ENCODE measurements at places on chromosomes 4 and X. TPM values are rescaled to one million over a fixed set of nuclear protein-coding genes. Genes with fewer than 3 reads are reported as not detected.

GRCh38 chr4:123580981-123581664 is 184.5 kb downstream of the SPRY1 start:
- no peak for DNase-seq

NAP1L5 gene
- 5.9 TPM for total RNA-seq

- no peak for DNase-seq
These were observed 1.9 kb downstream of the BCORL1 start for GRCh38 chrX:129984111-129984958.

GRCh38 chrX:40418813-40419195 is 162.0 kb upstream of the ATP6AP2 start:
- DNase-seq, result no peak

DNA sequence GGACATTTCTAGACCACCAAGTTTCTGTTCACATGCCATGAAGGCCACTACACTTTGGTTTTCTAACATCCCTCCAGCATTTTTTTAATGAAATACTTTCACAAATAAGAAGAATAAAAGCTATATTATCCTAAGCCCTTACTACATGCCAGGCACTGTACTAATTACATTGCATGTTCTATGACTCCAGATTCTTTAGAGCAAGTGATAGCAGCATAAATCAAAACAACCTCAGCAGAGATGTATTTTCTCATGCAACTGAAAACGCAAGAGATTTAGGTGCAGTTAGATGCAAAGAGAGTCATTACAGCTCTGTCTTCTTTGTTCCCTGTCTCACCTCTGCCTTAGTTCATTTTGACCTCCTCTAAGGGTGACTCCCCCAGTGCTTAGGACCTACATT is 230.0 kb downstream of the LDB2 start:
- DNase-seq, result no peak

- no peak for DNase-seq
These were observed 63.5 kb downstream of the PCDH18 start for GRCh38 chr4:137468836-137469235.

SCARB2 gene
- total RNA-seq, result 148 TPM

GRCh38 chr4:121270389-121270788 is 106.3 kb upstream of the TNIP3 start:
- DNase-seq, result no peak

KCNE5 gene
- 1.4 TPM for total RNA-seq

Data from breast epithelium (tissue), 4 donors.